ENCODE measurements at places on chromosomes 12 and 14.

GRCh38 chr14:64899958-64900357 is 14.3 kb upstream of the CHURC1 start:
- no peak for DNase-seq

DNA sequence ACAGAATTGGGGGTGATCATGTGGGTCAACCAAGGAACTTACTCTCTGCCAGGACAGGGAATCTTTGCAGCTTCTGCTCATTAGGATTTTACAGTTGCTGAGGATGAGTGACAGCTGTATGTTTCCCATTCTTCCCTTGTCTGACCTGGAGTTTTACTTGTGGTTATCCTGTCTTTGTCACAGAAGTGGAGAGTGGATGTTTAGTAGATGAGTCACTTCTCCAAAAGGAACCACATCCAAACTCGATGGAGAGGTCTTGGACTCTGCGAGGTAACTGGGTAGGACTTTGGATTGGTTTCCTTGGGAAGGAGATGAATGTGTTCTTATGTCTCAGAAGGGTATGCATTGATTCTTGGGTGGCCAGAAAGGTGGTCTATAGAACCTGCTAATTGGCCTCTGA is 53.8 kb upstream of the USP44 start:
- DNase-seq = no peak

- no peak for DNase-seq
Measured at GRCh38 chr12:98259693-98260092, 255.7 kb upstream of the TMPO start.

DNA sequence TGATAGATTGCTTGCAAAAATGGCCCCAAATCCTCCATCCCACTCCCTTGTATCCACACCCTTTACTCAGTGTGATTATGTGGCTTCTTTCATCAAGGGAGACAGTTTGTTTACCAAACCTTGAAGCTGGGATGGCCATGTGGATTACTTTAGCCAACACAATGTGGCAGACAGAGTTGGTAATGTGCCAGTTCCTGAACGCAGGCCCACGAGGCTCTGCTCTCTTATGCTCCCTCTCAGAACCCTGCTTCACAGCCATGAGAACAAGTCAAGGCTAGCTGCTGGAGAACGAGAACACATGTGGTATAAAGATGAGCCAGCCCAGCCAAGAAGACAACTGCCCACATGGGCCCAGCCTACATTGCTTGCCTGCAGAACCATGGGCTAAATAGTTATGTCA is 162.3 kb downstream of the NDUFA12 start:
- DNase-seq = no peak

- no peak for DNase-seq
Measured at GRCh38 chr14:80930095-80930494, 11.4 kb downstream of the CEP128 start.

- no peak for DNase-seq
Measured at GRCh38 chr12:109163167-109163566, 46.8 kb downstream of the ACACB start.

DNA sequence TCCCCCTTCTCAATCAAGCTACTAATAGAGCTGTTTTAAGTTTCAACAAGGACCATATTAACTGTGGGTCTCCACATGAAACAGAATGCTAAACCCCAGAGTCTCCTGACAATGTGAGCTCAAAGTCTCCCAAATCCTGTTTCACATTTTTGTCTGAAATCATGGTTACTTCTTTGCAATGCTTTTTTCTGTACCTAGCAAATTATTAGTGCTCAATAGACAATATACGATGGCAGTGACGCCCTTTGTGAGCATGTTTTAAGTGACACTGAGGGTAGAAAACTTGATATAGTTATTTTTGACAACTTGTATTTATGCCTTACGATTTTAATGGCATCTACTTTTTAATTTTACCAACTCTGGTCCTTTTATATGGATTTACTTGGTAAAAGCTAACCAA is 85.4 kb upstream of the SOX5 start:
- DNase-seq = no peak

DNA sequence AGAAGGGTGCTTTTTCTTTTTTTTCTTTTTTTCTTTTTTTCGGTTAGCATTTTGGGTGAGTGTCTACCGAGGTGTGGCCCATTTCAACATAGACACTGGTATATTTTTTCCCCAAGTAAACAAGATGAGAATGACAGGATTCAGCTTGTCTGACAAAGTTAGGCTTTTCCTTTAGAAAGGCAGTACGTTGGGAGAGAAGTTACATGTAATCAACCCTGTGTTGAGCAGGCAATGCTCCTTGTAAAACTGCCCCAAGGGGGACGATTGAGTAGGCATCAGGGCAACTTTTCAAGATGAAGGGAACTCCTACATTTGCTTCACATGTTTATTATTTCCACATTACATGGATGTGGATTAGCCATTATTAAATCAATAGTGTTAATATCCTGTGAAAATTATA is 1.7 kb downstream of the EMP1 start:
- DNase-seq = no peak
